ENCODE measurements at places on chromosomes 7 and 10.

DNA sequence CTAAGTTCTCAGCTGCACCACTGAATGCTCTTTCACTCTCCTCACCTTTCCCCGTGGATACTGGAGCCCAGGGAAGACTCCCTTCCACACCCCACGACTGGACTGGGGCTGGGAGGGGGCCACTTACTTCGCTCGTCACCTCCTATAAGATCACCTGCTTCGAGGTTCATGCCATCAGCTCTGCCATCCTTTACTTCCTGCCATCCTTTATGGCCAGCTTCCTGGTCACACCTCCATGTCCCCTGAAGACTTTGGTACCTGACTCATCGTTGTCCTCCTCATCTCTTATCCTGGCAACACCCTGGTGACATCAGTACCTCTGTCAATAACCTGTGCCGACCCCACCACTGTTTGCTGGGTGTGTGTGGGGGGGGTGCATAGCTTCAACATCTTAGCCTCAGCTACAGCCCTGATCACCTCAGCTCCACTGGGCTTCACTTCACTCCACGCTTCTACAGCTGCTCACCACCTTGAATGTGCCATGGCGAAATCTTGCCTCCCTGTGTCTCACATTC lies 8.7 kb upstream of the VDAC2 start:
- DNase-seq: no peak

GRCh38 chr7:100957832-100958421 lies 8.6 kb downstream of the MUC3A start:
- no peak for DNase-seq

GRCh38 chr7:111783854-111784253 lies 221.6 kb upstream of the IMMP2L start:
- DNase-seq: no peak

DNA sequence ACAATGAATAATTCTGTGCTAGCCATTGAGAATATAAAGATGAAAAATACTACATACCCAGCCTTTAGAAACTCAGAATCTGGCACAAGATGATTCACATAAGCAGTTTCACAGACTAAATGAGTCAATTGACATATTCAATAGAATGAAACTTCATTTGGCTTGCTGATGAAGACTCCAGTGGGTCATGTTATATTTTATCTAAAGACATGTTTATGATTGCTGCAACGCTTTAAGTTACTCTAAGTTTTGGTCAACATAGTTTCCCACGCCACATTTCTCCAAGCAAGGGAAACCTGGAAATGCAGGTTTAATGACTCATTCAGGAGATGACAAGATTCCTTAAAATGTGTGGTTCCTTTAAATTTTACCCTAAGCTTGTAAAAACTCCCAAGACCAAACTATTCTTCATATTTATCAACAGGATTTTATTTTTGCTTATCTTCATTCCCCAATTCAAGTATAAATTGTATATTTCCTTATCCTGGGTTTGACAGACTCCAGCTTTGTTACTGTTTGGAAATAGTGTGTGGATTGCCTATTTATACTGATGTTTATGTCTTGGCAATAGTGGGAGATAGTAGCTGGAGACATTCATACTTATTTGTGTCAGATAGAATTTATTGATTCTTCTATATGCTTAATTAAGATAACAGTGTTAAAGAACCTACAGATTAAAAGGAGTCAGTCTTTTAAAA lies 6.6 kb downstream of the SEMA3A start:
- DNase-seq: no peak

DNA sequence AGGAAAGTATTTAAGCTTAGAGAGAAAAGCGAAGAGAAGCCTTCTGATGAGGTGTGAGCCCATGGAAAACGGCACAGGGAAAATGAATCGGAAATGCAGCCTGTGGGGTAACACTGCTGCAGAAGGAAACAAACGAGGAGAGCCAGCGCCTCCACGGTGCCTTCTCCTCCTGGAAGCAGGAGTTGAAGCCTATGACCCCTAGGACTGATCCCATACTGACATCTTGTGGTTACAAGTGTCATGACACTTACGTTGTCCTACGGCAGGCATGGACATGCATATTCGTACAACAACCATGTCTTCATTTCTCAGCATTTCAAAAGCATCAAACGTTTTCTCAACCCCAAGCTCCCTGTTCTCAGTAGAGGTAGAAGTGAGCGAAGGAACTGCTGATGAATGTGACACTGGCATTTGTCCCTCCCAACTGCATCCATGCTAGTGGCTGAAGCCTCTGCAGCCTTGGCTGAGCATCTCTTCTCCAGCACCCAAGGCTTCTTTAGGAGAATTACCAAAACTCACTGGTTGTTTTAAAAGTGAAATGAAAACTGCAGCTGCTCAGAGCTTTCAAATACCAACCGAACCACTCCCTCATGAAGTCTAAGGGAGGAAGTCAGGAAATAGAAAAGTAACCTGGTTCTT lies 160.2 kb downstream of the JAZF1 start:
- DNase-seq: peak; percentile 54

- no peak for DNase-seq
These were observed 971.7 kb downstream of the ANKRD7 start for GRCh38 chr7:119196183-119196582.

- DNase-seq: no peak
These were observed 243.9 kb downstream of the SNX13 start for GRCh38 chr7:17696422-17696821.

- no peak for DNase-seq
These were observed 89.8 kb downstream of the TMEM130 start for GRCh38 chr7:98779800-98780587.

DNA sequence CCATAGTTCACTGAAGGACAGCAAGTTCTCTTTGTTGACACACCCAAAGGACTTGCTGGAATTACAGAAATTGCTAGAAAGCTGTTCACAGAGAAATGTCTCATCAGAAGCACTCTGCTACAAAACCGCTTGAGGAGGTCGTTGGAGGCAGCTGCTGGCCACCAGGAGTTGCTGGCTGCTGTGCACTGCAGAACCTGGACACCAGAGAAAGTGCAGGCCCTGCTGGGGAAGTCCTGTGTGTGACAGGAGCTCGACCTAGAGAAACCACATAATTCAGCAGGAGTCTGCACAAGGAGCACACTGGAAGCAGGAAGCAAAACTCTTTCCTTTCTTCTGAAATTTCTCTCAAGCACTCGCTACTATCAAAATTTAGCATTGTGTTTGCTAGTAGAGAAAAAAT lies 461.5 kb upstream of the GHITM start:
- DNase-seq: no peak

DNA sequence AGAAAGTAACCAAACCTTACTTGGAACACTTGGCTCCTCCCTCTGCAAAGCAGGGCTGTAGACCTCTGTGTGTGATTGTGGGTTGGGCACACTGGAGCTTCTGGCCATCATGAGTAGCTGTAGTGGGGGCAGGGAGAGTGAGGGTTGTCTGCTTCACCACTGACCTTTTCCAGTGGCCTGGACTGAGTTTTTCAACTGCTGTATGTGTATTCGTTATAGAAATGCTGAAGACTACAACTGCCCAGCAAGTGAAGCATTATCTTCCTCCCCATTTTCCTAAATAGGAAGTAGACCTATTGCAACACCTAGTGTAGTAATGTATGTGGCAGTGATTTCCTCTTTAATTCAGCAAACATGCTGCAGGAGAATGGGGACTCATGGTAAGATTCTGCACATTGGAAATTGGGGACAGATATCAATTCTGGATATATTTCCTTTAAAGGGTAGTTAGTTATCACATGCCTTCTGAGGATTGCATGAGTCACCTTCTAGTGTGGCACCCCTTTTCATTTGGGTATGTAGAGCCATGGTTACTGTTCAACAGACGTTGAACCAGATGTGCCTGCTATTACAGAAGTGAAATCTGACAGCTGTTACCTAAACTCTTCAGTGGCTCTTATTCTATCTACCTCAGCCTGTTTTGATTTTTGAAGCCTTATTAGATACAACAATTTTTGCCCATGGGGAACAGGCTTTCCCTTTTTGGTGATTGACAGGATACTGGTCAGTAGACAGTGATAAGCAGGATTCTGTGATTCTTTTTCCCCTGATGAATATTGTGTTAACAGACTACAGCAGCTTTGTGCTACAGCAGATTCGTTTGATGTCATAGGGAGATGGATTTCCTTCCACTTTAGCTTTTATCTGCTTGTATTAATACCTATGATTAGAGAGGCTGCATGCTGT lies 130.9 kb downstream of the SND1 start:
- no peak for DNase-seq

GRCh38 chr7:15845868-15846267 lies 159.4 kb upstream of the MEOX2 start:
- DNase-seq: no peak

DNA sequence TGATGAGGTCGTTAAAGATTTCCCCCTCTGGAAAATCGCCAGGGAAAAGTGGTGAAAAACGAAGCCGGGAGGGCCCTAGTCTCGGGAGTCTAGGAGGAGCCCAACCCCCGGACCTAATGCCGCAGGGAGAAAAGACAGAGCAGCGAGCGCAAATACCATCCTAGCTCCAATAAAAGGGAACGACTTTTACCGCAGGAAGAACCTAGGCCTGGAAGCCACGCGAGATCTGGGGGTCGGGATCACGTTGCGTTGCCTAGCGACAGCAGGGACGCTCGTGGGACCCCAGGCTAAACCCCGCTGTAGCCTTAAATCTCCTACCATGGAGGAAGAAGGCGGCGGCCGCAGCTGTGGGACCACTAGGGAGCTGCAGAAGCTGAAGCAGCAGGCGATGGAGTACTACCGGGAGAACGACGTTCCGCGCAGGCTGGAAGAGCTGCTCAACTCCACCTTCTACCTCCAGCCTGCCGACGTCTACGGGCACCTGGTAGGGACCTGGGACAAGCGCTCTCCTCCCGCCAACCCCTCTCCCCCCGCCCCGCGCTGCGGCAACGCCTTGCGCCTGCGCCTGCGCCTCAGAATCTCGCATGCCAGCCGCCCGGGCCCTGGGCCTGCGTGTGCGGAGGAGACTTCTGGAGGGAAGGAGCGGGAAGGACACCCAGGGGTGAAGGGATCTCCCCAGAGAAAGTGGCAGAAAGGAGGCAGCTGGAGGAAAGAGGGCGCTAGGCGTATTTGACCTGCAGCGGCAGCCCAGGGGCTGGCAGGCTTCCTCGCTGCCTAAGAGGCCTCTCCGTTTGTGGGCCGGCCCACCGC lies at the start of gene ENO4:
Gene ENO4, plus strand, starts transcription at position 252 of the 810 bp plus-strand sequence. Its CDS starts 68 bp downstream, at position 320.
- peak; percentile 13 for DNase-seq

DNA sequence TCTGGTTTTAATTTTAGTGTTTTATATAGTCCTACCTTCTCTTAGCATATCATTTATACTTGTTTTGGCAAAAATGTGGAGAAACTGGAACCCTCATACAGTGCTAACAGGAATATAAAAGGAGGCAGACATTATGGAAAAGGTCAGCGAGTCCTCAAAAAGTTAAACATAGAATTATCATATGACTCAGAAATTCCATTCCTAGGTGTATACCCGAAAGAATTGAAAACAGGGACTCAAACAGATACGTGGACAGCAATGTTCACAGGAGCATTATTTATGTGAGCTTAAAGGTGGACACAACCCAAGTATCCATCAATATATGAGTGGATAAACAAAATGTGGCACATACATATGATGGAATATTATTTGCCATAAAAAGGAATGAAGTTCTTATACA lies 51.5 kb downstream of the VAX1 start:
- DNase-seq: no peak

DNA sequence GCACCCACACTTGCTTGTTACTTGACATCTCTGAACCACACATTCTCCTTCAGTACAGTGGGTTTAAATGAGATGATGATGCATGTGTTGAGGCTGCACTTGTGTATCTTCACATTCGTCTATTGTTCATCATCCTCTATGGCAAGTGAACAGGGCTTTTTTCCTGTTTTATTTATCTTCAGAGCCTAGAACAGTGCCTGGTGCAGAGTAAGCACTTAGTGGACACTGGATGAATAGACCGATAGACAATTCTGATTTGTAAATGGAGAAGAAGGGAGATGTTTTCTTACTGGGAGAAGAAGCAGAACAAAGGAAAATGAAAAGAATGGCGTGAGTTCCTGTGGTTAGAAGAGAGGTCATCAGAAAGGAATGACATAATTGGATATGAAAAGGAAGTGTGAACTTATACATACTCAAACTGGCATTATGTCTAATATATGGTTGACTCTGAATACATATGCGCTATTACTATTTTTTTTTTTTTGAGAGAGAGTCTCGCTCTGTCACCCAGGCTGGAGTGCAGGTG lies 99.7 kb downstream of the AVL9 start:
- no peak for DNase-seq

DNA sequence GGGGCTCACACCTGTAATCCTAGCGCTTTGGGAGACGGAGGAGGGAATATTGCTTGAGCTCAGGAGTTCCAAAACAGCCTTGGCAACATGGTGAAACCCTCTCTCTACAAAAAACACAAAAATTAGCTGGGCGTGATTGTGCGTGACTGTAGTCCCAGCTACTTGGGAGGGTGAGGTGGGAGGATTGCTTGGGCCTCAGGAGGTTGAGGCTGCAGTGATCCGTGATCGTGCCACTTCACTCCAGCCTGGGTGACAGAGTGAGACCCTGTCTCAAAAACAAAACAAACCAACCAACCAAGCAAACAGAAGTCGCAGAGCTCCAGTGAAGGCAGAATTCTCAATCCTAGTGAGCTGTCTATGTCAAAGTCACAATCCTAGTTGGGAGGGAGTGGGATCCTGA lies 14.3 kb upstream of the STN1 start:
- DNase-seq: no peak

DNA sequence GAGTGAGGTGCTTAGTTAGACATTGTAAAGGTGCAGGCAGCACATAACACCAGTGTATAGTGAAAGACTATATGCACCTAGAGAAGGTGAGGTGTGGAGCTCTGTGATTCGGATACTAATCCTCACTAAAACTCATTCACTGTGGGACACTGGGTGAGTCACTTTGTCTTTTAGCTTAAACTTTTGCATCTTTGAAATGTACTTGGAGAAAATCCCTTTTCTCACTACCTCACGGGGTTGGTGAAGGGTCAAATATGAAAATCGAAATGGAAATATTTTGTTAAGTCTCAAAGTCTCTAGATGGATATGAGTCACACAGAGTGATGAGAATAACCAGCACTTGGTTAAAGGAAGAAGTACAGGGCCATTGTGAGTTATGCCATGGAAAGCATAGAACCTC lies 38.0 kb downstream of the MDFIC start:
- no peak for DNase-seq

GRCh38 chr10:75358835-75359421 lies 42.6 kb downstream of the ZNF503 start:
- no peak for DNase-seq

DNA sequence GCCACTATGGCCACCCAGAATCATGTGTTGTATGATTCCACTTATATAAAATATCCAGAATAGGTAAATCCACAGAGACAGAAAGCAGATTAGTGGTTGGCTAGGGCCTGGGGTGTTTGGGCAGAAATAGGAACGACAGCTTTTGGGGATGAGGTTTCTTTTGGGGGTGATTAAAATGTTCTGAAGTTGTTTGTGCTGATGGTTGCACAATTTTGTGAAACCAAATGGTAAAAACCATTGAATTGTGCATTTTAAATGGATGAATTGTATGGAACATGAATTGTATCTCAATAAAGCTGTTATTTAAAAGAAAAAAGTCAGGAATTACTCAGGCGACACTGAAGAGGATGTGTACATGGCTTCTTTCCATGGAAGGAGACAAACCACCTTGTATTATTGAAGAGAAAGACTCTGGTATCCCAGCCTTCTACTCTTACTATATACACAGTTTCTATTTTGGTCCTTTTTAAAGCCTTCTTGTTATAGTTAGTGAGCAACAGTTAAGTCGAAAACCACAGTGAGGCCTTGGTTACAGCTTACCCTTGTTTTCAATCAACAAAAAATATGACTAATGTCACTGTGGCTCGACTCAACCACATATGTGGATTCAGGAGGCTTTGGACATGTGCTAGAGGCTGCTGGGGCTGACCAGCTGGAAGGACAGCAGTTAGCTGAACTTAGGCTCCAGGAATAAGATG lies 57.1 kb upstream of the KMT2E start:
- peak; percentile 29 for DNase-seq
